ENCODE measurements at places on chromosomes 3 and 15.

GRCh38 chr3:38690185-38690584 is 40.7 kb upstream of the SCN5A start:
- no peak for DNase-seq

DNA sequence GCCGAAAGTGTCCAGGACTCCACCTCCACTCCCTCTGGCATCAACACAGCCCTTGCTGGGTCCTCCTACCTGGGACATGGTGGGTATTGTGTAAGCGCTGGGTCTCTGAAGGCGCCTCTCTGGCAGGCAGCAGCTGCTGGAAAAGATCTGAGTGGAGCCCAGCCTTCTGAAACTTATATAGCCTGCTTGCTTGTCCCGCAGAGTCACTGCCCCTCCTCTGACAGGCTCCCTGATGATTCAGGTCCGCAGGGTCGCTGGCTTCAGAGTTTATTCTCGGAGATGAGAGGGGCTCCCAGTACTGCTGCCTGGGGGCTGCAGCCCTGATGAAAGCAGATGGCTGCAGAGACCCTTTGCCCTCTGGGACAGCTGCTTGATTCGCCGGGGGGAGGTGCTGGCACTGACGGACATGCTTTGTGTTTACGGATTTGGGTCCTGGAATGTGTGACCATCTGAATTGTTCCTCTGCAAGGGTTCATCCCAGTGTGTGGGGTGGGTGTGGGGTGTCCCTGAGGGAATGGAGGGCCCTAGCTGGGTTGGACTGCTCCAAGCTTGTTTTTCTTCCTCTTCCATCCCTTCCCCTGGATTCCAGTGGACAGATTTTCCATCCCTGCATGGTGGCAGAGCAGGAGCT is at the start of gene MUSTN1:
TSS of gene MUSTN1 (minus strand) at position 149 of the 631 bp plus-strand sequence. CDS start at position 78, 71 bp downstream.
- no peak for DNase-seq

DNA sequence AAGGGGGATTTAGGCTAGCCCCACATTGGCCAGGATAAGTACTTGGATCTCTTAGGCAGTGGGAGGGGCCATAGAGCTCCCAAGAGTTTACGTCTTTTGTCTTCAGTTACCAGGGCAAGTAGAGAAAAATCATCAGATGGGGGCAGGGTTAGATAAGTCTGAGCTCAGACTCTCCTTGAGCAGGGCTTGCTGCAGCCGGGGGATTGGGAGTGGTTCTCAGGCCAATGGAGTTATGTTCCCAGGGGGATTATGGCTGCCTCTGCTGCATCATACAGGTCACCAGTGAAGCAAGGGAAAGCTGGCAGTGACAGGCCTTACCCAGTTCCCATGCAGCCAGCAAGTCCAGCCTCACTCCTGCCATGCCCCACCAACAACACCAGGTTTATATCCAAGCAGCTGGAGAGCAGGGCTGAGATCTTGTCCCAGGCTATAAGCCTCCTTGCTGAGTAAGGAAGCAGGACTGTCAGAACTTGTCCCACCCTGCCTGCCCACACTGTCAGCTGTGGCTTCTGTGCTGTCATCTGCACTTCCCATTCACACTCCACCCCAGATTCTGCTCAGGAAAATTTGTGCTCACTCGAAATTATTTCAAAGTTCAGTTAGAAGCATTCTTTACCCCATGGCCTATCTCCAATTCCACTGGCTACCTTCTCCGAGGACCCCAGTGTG is 215.3 kb downstream of the FAM43A start:
- no peak for DNase-seq

DNA sequence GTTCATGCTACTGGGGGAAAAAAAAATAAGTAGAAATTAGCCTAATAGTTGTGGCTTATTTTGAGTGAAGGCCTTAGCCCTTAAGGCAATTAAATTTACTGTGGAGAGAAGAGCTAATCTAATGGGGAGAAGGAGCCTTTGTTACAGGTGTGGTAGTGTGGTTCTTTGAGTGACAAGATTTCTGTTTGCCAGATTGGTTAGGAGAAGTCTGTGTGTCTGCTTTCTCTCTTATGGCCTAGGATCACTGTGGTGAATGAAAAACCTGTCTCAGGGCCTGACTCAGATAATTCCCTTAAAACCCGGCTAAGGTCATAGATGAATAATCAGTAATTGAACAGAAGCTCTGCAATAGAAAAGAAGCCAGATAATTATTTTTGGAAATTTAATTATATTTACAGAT is 27.0 kb downstream of the OPA1 start:
- DNase-seq = no peak

DNA sequence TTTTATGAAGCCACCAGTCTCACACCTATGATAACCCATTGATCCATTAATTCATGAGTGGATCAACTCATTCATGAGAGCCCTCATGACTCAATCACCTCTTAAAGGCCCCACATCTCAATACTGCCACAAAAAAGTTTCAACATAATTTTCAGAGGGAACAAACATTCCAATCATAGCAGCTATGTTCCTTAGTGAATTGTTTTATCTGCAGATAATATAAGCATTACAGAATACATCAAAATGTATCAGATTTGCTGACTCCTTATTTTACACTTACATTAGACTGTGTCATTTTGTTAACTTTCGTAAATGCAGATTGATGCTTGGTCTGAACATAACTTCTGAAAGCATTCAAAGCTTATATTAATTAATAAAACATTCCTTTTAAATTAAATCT is 155.3 kb upstream of the MBNL1 start:
- no peak for DNase-seq

DNA sequence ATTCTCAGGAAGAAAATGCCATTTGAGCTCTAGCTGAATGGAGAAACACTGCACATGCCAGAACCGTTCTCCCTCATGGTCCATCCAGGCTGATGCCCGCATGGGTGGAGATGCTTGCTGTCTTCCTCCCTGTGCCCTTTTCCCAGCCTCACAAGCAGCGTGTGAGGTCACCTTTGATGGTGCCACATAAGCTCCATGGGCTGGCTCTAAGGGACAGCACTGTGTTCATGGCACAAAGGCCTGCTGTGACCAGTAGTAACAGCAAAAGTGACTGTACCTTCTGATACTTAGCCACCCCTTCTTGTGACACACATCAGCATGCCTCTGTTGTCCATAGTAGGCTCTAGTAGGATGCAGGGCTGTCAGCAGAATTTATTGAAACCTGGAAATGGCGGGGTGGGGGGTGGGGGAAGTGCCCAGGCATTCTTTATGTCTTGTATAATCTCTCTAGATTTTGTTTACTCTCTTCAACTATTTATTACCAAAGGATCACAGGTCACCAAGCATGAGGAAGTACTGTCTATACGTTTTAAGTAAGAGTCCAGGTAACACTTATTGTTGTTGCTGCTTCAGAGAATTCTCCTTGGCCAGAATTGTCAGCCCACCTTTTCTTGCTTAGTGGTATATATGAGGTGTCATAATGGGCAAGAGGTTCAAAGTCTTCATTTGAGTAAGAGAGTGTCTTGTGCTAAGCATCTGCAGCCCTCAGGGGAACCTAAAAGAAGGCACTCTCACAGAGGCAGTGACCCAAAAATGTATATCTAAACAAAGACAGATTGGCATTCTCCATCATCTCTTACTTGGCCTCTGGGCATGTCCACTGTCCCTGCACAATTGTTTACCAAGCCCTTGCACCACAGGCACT is 56.5 kb downstream of the RAB7A start:
- DNase-seq = no peak

- no peak for DNase-seq
Measured at GRCh38 chr3:150221904-150222523, 186.1 kb upstream of the TSC22D2 start.

GRCh38 chr3:141065258-141065657 is 14.1 kb downstream of the SPSB4 start:
- DNase-seq = no peak

- no peak for DNase-seq
Measured at GRCh38 chr15:99239545-99240198, 9.7 kb downstream of the TTC23 start.

- DNase-seq = no peak
Measured at GRCh38 chr3:169252535-169252934, 411.0 kb downstream of the MECOM start.

DNA sequence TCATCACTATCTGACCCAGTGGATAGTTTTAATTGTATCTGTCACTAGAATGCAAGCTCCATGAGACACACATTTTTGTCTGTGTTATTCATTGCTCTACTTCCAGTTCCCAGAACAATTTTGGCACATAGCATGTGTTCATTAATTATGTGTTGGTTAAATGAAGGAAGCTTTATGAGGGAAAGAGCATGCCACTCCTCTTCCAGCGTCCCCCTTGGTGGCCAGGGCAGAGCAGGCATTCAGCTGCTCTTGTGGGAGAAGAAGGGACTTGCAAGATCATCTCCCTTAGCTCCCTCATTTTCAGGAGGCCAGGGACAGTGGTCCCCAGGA is 489 bp upstream of the GALNT15 start:
- no peak for DNase-seq

DNA sequence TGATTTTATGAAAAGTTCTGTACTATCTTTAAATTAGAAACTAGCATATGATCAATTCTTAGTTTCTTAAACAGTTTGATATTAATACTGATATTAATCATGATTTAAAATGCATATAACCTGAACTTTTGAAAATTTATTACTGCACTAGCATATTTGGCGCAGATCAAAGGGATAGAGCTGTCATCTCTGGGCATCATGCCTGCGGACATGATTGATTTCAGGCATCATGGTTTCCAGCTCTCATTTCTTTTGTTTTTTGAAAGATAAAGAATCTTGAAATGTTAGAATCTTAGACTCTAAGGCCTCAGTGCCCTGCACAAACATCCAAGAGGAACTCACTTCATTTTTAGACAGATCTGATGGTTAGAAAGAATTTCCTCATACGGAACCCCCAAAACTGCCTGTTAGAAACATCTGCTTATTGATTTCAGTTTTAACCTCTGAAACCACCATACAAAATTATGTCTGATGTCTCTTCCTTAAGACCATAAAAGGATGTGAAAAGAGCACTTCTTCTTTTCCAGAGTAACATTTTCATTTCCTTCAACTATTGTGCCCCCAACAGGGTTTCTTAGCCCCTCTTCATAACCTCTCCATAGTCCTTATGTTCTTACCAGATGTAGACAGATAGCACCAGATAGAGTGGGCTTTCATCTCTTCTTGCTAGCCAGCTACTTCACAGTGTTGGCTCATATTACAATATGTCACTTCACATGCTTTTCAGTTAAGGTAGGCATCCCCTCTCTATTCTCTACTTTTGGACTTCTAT is 110.8 kb downstream of the BBX start:
- DNase-seq = no peak

- no peak for DNase-seq
Measured at GRCh38 chr3:141073580-141073979, 22.4 kb downstream of the SPSB4 start.

DNA sequence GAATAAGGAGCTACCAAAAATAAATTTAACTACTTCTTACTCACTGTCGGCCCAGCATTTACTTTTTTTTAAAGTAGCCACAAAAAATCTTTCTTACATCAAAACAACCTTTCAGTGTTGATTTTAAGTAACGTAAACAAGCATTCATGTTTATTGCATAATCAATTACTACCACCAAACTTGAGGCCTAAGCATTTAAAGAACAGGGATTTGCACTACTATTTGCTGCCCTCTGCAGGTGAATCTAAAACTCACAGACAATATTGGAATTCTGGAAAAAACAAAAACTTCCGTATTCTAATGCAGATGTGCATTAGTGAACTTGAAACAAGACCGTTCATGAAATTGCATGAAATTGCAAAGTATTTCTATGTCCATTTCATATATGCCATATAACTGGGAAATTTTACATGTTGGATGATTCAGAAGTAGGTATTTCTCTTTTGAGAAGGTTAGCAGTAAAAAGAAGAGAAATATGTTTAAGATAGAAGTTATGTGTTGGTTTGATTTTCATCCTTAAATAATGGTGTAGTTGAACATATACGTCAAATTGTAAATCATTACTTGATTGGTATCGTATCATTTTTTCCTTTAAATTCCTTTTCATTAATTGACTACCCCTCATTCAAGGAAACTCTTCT is 55.6 kb downstream of the CGGBP1 start:
- DNase-seq = no peak

GRCh38 chr3:140243575-140243974 is 308.6 kb downstream of the CLSTN2 start:
- no peak for DNase-seq

DNA sequence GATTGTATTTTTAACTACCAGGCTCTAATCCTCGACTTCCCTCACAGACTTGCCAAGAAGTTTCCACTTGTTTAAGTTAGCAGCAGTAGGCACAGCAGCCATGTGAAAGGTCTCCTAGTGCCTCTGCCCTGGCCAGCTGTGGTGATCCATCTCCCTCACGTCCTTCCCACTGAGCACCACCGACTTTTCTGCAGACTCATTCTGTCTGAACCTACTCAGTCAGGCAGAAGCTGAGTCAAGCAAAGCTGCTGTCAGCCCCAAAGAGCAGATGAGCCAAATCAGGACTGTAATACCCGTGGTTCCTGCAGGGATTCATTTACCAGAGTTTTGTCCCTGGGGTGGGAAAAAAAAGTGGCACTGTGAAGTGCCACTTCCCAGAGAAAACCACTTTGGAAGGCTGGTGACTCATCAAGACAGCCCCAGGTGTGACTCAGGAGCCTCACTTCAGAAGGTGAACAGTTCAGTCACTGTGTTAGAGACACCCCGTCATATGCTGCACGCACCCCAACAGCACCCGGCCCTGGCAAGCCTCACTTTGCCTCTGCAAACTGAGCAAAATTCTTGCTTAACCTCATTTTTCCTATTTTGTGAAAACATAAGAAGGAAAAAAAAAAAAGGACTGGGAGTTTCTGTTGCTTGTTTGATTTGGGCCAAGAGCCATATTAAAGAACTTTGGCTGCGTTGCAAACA is 76.0 kb downstream of the WWTR1 start:
- DNase-seq = no peak

GRCh38 chr3:123386477-123387040 is 62.3 kb downstream of the ADCY5 start:
- DNase-seq = no peak

DNA sequence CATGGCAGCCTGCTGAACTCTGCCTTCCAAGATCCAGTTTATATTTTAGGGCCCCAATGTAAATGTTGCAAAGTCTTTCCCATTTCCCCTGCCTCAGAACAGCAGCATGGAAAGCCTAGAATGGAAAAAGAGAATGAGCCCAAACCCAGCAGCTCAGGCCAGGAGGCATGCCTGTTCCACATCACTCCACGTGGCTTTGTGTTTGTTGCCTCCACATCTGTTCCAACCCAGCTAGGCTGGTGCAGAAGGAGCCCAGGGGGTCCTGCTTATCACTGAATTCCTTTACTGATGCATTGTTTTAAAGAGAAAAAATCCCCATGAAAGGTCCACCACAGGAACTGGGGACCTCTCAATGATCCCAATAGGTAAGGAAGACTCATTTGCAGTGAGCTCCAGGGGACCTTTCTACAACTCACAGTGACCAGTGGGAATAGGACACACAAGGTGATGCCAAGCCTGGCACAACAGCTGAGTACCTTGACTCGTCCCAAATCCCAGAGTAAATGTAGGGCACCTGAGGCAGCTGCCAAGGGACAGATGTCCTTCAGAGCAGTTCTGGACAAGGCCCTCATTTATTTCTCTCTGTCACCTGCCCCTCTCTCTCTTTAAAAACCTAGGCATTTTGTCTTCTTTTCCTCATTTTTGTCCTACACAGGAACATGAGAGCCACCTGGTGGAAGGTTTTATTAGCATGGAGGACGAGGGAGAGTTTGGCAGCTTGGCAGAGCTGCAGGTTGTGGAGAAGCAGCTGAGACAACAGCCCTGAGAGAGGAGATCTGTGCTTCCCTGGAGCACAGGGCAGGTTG is 41.7 kb upstream of the ADAMTS17 start:
- no peak for DNase-seq

GRCh38 chr15:38354315-38354929 is 99.5 kb upstream of the FAM98B start:
- peak; percentile 30 for DNase-seq

- DNase-seq = no peak
Measured at GRCh38 chr3:150129166-150129565, 158.5 kb upstream of the PFN2 start.

GRCh38 chr3:101509811-101510210 is 3.2 kb downstream of the SENP7 start:
- no peak for DNase-seq
